ENCODE measurements at places on chromosomes 5 and 9.

DNA sequence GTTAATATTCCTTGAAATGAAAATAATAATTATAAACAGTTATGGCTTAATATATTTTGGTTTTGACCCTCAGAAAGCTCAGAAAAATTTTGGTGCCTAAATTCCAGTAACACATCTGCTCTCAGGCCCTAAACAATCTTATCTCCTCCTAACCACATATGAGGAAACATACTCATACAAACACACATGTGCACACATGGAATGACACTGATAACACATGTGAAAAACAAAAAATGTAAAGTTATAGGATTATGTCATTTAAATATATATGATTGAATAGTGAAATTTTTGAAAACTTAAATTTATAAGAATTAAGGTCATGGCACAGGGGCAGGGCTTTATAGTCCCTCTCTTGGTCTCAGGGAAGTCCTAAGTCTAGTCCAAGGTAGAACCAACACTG, 127.2 kb upstream of the TRPC7 start:
- no peak for DNase-seq

GRCh38 chr9:90907790-90908189, 106.2 kb downstream of the SYK start:
- DNase-seq, result no peak

DNA sequence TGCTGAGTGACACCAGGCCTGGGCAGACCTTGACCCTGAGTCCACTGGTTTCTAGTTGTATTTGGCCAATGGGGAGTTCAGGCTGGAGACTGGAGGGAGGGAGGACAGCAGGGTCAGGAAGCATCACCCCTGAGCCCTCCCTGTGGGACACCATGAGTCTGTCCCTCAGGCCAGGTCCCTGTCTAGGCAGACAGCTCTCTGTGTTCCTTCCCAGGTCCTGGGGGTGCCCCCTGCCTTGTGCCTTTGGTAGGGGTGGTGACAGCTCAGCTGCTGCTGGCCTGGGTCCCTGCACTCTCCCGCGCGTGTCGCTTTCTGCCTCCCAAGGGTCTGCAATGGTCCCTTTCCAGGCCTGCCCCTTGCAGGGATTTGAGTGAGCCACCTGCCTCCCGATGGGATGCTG, 125.5 kb downstream of the OLFM1 start:
- no peak for DNase-seq

- no peak for DNase-seq
Observed at GRCh38 chr5:176543428-176544182, 5.5 kb upstream of the CDHR2 start.

DNA sequence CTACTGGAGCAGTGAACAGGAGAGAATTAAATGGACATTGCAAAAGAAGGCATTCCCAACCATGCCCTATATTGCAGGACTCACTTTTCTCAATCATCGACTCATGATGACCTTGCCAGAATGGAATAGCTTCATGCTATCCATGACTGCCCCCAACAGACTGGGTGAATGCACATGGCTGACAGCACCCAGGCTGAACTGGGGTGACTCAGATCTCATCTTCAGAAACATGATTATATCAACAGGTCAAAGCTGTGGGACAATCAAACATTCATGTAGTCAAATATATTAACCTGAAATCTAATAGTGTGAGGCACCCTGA, 34.7 kb upstream of the MIER3 start:
- no peak for DNase-seq

GRCh38 chr9:113522858-113523257, 59.3 kb downstream of the RGS3 start:
- DNase-seq, result no peak

DNA sequence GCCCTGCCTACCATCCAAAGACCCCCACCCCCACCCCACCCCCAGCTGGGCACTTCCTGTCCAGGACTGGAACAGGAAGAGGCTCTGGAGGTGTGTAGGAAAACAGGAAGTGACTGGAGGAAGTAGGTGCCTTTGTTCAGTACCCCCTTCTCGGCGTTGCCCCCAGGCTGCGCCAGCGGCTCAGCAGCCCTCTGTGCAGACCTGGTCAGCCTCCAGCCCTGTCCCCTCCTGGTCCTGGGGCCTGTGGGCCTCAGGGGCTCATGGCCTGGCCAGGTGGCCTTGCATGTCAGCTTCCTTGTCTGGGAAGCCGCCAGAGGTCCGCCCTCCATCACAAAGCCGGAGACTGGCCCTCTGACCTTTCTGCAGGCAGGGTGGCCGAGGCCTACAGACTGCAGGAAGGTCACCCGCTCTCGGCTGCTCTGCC, 26.0 kb downstream of the FLT4 start:
- no peak for DNase-seq

- DNase-seq, result no peak
Observed at GRCh38 chr9:136088939-136089696, 6.0 kb downstream of the NACC2 start.

GRCh38 chr5:24401773-24402172, 243.0 kb downstream of the CDH10 start:
- DNase-seq, result no peak

- no peak for DNase-seq
Observed at GRCh38 chr5:74576941-74577456, 63.5 kb downstream of the ENC1 start.

DNA sequence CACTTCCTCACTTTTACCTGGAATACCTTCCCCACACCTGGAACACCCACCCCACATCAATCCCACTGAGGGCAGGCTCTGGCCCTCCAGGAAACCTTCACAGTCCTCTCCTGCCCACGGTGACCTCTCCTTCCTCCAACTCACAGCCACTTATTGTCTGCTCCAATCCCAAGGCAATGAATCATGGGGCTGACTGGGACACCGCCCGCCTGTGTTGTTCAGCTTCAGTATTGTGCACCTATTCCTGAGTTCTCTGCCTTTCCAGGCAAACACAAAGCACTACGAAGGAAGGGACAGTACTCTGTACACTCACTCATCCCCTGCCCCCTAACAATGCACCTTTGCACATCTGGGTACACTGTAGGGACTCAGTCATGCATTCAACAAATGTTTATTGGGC, 7.3 kb downstream of the PCDH1 start:
- no peak for DNase-seq

GRCh38 chr9:93204470-93205043, 20.6 kb downstream of the WNK2 start:
- no peak for DNase-seq

- no peak for DNase-seq
Observed at GRCh38 chr5:16976625-16977008, 40.5 kb upstream of the MYO10 start.

- no peak for DNase-seq
Observed at GRCh38 chr9:136518623-136519022, 27.2 kb downstream of the NOTCH1 start.

DNA sequence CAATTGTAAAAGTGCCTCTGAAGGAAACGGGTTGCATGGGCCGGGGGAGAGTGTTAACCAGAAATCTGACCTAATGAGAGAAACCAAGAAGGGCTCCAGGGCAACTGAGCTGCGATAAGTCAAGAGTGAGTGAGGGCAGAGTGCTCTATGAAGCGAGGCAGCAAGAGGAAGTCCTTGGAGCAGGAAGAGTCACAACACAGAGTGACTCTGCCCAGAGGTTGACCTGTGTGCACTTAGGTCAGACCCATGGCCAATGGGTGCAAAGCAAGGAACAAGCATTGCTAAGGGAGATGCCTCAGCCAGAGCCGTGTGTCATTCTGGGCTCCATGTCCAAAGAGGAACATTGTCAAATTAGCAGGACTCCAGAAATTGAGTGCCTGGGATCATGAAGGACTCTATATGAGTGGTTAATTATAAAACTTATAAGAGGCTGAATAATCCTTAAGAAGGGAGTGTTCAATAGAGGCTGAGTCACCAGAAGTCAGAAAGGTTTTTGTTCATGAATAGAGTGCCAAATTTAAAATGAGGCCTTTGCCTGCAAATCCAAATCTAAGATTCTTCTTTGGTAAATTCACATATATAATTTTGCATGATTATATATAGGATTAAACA, 438.5 kb downstream of the MED10 start:
- no peak for DNase-seq

- DNase-seq, result no peak
Observed at GRCh38 chr9:96183751-96184150, 118.2 kb downstream of the HSD17B3 start.

- no peak for DNase-seq
Observed at GRCh38 chr5:174706997-174707572, 17.3 kb upstream of the MSX2 start.

DNA sequence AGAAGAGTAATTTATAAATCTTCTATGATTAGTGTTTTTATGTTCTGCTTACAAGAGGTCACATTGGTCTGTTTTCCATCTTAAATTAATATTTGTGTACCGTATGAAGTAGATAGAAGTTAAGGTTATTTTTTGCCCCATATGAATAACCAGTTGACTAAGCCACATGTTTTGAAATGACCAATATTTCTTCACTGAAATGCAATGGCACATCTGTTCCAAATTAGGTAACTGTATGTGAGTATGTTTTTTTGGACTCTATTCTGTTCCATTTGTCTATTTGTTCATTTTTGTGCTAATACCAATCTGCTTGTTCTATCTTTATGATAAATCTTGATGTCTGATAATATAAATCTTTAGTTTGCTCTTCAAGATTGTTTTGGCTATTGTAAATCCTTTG, 17.7 kb downstream of the JAK2 start:
- no peak for DNase-seq

DNA sequence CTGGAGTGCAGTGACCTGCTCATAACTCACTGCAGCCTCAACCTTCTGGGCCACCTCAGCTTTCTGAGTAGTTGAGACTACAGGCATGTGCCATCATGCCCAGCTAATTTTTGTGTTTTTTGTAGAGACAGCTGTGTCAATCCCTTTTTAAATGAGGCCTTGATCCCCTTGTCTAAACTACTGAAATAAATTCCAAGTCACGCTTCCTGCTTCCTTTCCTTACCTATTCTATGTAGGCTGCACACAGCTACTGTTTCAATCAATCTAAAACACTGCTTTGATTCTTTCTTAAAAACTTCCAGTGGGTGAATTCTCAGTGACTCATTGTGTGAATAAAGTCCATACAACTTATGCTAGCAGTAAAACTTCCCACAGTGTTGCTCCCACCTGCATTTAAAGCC, 2.9 kb upstream of the C7 start:
- no peak for DNase-seq

DNA sequence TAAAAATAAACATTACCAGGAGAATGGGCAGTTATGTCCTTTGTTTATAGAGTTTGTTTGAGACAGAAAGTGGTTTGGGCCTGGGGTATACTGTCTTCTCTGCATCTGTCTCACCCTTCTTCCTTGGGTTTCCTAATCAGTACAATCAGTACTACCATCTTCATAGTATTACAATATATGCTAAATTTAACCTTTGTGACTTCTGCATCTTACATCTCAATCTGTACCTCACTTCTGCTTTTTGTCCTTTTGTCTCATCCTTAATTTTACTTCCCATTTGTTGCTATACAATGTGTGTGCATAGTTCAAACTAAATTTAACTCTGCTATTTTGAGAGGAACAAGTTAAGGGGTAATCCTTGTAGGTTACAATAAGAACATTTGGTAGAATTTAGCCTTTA, 19.6 kb downstream of the FBXO38 start:
- DNase-seq, result no peak

- DNase-seq, result no peak
Observed at GRCh38 chr9:61666849-61667371, 477.1 kb downstream of the SPATA31A7 start.

- DNase-seq, result no peak
Observed at GRCh38 chr5:150931368-150931965, 26.7 kb upstream of the ZNF300 start.

DNA sequence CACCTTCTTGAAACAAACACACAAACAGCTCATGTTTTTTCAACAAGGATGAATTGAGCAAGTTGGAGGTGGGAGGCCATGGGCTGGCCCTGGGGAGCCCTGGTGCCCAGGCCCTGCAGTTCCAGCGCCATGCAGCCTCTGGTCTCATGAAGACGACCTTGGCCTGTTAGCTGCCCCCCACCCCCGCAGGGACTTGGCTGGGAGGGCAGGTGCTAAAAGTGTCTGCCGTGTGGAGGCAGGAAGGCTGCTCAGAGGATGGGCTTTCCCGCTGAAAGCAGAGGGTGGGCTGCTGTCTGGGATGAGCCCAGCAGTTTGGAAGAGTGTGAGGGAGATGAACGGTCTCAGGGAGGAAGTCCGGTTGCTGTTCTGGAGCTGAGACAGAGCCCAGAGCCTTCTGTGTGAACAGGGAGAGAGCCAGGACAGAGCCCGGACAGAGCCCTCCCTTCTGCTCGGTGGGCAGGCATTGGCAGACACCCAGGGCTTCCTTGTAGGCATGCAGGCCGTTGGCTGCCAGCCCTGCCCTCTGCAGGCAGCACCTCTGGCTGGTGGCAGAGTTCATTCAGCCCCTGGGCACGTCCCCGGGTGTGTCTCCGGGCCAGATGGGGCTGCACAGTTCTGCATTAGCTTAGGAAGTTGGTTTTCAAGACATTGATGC, 18.7 kb downstream of the ROPN1L start:
- DNase-seq, result no peak

- DNase-seq, result no peak
Observed at GRCh38 chr9:38287420-38287985, 105.0 kb upstream of the ALDH1B1 start.

DNA sequence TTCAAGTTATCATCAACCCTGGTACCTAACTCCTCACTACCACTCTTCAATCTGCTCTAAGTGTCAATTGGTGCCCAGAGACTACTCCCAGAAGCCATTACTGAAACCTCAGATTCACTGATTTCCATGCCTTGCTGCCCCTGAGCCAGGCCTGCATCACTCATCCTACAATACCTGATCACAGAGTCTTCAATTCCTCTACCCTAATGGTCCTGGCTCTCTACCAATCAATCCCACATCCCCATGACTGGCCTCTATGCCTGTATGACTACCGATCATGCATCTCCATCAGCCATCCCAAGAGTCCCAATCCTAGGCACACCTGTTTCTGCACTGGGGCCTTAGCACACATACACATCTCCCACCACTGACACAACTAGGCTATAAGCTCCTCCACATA, 2.5 kb downstream of the ZNF484 start:
- DNase-seq, result no peak

GRCh38 chr5:139683295-139684271, 35.4 kb downstream of the CXXC5 start:
- no peak for DNase-seq

DNA sequence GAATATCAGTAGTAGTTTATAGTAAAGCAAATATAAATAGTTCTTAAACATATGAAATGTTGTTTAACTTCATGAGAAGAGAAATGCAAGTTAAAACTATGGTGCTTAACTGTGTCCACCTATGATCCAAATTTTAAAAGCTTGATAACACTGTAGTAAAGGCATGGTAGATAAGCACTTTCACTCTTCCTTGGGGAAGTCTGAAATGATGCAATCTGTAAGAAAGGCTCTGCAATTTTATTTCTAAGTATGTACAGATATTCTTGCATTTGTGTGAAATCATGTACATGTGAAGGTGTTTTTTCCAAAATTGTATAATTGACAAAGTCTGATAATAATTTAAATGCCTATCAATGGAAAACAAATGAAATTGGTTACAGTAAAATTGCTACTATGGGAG, 66.9 kb downstream of the SYK start:
- DNase-seq, result no peak

GRCh38 chr9:115743709-115744605, 409.6 kb upstream of the PAPPA start:
- no peak for DNase-seq

- DNase-seq, result no peak
Observed at GRCh38 chr9:76521906-76522305, 62.9 kb downstream of the GCNT1 start.

- DNase-seq, result no peak
Observed at GRCh38 chr5:96474073-96474472, 41.0 kb upstream of the PCSK1 start.

All from stimulated activated CD8-positive, alpha-beta memory T cell treated with anti-CD3 and anti-CD28 coated beads, Interleukin-15, amount 100 ng/mL, for 1 hour (primary cell).